ENCODE measurements at places on chromosomes 12 and 14. TPM values are rescaled to one million over a fixed set of nuclear protein-coding genes. Genes with fewer than 3 reads are reported as not detected.
A peak's percentile ranks its signal among the peaks of the same experiment; 100 is the strongest.

The SERPINA10 gene
- total RNA-seq: 0.19 TPM

DNA sequence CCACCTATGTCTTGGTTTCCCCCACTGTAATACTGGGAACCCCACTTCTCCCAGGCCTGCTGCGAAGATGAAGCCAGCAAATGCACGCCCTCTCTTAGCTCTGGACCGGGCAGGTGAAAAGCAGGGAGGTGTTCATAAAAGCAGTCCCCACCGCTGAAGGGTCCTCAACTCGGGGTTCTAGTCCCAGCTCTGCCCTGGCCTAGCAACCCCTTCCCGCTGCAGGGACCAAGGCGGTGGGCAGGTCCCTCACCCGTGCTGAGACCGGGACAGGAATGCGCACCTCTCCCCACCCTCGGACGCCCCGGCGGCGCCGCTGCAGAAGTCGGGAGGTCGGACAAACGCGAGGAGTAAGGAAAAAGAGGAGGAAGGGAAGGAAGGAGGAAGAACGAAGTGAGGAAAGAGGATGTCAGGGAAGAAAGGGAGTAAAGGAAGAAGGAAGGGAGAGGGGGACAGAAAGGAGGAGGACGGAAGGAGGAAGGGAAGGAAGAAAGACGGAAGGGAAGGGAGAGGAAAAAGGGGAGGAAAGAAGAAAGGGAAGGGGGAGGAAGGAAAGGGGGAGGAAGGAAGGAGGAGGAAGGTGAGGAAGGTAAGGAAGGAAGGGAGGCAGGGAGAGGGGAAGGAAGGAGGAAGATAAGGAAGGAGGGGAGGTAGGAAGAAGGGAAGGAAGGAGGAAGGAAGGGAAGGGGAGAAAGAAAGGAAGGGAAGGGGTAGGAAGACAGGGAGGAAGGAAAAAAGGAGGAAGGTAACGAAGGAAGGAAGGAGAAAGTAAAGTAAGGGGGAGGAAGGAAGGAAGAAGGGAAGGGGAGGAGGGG lies 701 bp downstream of the SPRING1 start:
- H3K27ac ChIP-seq: no peak overlapping the region
- H3K4me1 ChIP-seq: peaks cover 6% of the 10 kb centered on the region
- H3K36me3 ChIP-seq: no peaks in the 10 kb centered on the region
- H3K27me3 ChIP-seq: no peaks in the 10 kb centered on the region
- H3K4me3 ChIP-seq: peak overlapping the region; percentile 57

- no peak overlapping the region for H3K4me3 ChIP-seq
- no peaks in the 10 kb centered on the region for H3K4me1 ChIP-seq
- no peak for DNase-seq
- no peaks in the 10 kb centered on the region for H3K27me3 ChIP-seq
- H3K27ac ChIP-seq: no peak overlapping the region
These were observed 18.7 kb downstream of the SSTR1 start for GRCh38 chr14:38226366-38226765.

GRCh38 chr12:19485240-19485639 lies 45.9 kb downstream of the AEBP2 start:
- no peaks in the 10 kb centered on the region for H3K36me3 ChIP-seq
- DNase-seq: no peak
- H3K27ac ChIP-seq: no peak overlapping the region
- no peak overlapping the region for H3K4me3 ChIP-seq

- no peaks in the 10 kb centered on the region for H3K36me3 ChIP-seq
- no peaks in the 10 kb centered on the region for H3K4me1 ChIP-seq
- H3K27ac ChIP-seq: no peak overlapping the region
- H3K27me3 ChIP-seq: no peaks in the 10 kb centered on the region
These were observed 143.1 kb downstream of the PRIMA1 start for GRCh38 chr14:93645200-93645599.

GRCh38 chr12:8913702-8914032 lies 642 bp upstream of the PHC1 start:
- H3K4me3 ChIP-seq: peak overlapping the region; percentile 49
- peaks cover 11% of the 10 kb centered on the region for H3K4me1 ChIP-seq
- H3K36me3 ChIP-seq: no peaks in the 10 kb centered on the region
- peak overlapping the region; percentile 58 for H3K27ac ChIP-seq

DNA sequence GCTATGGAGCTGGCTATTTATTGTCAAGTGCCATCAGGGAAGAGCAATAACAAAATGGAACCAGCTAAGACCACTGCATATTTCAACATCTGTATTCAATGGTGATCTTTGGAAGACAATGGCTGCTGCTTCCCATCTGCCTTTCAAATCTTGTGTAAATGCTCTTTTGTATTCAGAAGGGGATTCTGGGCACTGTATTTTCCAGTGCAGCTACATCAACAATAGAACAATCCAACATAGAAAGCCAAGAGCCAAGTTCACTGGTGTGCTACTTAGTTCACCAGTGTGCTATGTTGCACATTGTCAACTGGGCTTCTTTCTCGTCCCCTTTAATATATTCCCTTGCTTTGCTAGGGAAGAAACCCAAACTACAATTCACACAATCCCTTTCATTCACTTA lies 128.8 kb upstream of the OR4E1 start:
- no peaks in the 10 kb centered on the region for H3K27me3 ChIP-seq
- H3K36me3 ChIP-seq: no peaks in the 10 kb centered on the region
- no peak for DNase-seq
- no peak overlapping the region for H3K27ac ChIP-seq
- H3K4me3 ChIP-seq: no peak overlapping the region
- H3K4me1 ChIP-seq: no peaks in the 10 kb centered on the region

The ALG10 gene
- total RNA-seq: 2.8 TPM

The P2RX2 gene
- total RNA-seq: 0.37 TPM

DNA sequence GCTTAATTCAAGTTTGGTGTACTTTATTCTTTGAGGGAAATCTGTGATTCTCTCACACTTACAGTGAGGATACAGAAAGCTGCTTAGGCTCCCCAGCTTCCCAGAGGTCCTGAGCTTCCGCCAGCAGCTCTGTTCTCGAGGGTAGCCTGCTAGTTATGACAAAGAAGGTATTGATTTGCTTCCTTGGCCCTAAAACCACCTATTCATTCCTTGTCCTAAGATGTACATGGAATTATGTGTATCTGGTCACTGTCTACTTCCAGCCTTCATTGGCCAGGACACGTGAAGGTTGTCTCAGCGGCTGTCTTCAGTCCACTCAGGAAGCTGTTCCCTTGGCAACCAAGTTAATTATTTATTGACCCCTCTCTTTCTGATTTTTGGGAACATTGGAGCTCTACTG lies 55.7 kb downstream of the GALNT8 start:
- no peaks in the 10 kb centered on the region for H3K36me3 ChIP-seq
- no peak for DNase-seq
- no peak overlapping the region for H3K4me3 ChIP-seq
- H3K4me1 ChIP-seq: no peaks in the 10 kb centered on the region
- no peak overlapping the region for H3K27ac ChIP-seq

DNA sequence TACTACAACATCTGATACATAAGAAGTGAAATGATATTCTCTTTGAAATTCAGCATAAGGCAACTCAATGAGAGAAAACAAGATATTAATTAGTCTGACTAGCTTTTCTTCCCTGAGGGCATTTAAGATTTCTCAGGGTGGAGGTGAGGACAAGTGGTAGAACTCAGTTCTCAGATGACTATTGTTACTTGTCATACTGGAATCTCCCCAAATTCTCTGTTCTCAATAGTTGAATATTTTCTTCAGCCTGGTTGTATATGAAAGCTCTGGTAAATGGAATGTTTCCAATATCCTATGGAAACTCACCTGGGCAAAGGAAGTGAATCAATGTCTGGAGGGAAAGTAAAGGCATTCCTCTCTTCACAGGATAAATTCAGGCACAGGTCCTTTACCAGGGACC lies 18.2 kb upstream of the ITGA5 start:
- no peaks in the 10 kb centered on the region for H3K36me3 ChIP-seq
- no peak overlapping the region for H3K27ac ChIP-seq
- H3K4me1 ChIP-seq: no peaks in the 10 kb centered on the region
- no peak overlapping the region for H3K4me3 ChIP-seq
- DNase-seq: no peak

GRCh38 chr14:43872222-43872621 lies 634.9 kb downstream of the FSCB start:
- H3K4me3 ChIP-seq: no peak overlapping the region
- H3K27me3 ChIP-seq: no peaks in the 10 kb centered on the region
- H3K36me3 ChIP-seq: no peaks in the 10 kb centered on the region
- H3K27ac ChIP-seq: no peak overlapping the region
- peaks cover 11% of the 10 kb centered on the region for H3K4me1 ChIP-seq

GRCh38 chr12:30466093-30466585 lies 229.5 kb downstream of the IPO8 start:
- DNase-seq: no peak
- H3K27ac ChIP-seq: no peak overlapping the region
- H3K36me3 ChIP-seq: no peaks in the 10 kb centered on the region
- no peaks in the 10 kb centered on the region for H3K4me1 ChIP-seq

The MSI1 gene
- total RNA-seq: 4.0 TPM

DNA sequence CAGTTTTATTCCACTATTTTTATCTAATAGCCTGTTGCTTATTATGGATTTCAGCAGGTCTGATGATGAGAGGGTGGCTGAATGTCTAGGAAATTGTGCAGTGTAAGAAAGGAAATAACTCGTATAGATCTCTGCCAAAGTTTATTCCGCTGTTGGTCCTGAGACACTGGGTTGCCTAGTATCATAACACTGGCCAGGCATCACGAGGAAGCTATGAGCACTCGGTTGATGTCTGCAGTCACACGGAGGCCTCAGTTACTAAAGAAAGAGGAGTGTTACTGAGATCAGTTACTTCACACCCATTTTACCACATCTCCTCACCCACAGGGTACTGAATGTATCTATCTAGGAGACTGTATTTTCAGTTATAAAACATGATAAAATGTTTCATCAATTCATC lies 21.9 kb downstream of the BHLHE41 start:
- no peak overlapping the region for H3K27ac ChIP-seq
- H3K36me3 ChIP-seq: no peaks in the 10 kb centered on the region
- H3K4me1 ChIP-seq: peaks cover 9% of the 10 kb centered on the region
- H3K27me3 ChIP-seq: no peaks in the 10 kb centered on the region
- no peak for DNase-seq

- H3K27me3 ChIP-seq: no peaks in the 10 kb centered on the region
- H3K27ac ChIP-seq: peak within 1 kb of the TSS; percentile 85
- peak within 1 kb of the TSS; percentile 81 for H3K4me3 ChIP-seq
- DNase-seq: peak; percentile 80
- H3K4me1 ChIP-seq: no peaks in the 10 kb centered on the region
These were observed at the start of gene RASSF8 for GRCh38 chr12:25958428-25959070. TSS of gene RASSF8 (plus strand) at chr12:25958682. CDS start at chr12:26055344, 96,662 bp downstream.

- no peak overlapping the region for H3K4me3 ChIP-seq
- no peaks in the 10 kb centered on the region for H3K4me1 ChIP-seq
- DNase-seq: no peak
- no peaks in the 10 kb centered on the region for H3K27me3 ChIP-seq
These were observed 138.8 kb upstream of the HMGA2 start for GRCh38 chr12:65685514-65685913.

DNA sequence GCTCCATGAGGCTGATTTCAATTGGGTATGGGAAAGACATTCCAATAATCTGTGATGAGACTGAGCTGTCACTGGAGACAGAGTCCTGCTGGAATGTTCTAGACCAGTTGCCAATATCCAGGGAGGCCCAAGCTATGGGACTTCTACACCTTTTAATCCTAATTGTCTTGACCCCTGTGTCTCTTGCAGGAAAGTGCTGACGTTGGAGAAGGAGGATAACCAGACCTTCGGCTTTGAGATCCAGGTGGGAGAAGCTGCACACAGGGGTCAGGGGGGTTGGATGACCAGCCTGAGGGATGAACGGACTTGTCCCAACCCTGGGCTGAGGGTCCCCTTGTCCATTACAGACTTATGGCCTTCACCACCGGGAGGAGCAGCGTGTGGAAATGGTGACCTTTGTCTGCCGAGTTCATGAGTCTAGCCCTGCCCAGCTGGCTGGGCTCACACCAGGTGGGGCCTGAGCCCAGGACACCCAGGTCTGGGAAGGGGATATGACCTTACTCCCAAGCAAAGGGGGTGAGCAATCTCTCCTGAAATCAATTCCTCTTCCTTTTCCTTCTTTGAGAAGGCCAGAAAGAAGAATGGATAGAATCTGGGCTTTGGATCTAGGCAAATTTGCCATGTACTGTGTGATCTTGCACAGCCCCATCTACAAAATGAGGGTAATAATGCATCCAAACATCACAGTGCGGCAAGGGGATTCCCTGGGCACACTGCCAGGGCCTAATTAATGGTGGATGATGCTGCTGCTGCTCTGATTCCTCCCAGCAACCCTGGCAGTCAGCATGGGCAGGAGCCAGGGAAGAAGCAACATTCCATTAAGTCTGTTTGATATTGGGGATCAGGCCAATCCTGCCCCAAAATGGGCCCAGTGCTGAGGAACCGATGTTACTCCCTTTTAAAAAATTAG lies 4.2 kb downstream of the TAMALIN start:
- no peaks in the 10 kb centered on the region for H3K4me1 ChIP-seq
- no peaks in the 10 kb centered on the region for H3K36me3 ChIP-seq
- H3K27me3 ChIP-seq: no peaks in the 10 kb centered on the region
- H3K4me3 ChIP-seq: no peak overlapping the region

GRCh38 chr12:66589095-66589494 lies 89.8 kb downstream of the GRIP1 start:
- H3K4me1 ChIP-seq: no peaks in the 10 kb centered on the region
- no peak overlapping the region for H3K4me3 ChIP-seq
- DNase-seq: no peak
- no peak overlapping the region for H3K27ac ChIP-seq
- H3K36me3 ChIP-seq: no peaks in the 10 kb centered on the region

- H3K27me3 ChIP-seq: no peaks in the 10 kb centered on the region
- H3K36me3 ChIP-seq: no peaks in the 10 kb centered on the region
- no peak overlapping the region for H3K27ac ChIP-seq
- no peak overlapping the region for H3K4me3 ChIP-seq
These were observed 53.1 kb upstream of the NAP1L1 start for GRCh38 chr12:76137606-76138005.

DNA sequence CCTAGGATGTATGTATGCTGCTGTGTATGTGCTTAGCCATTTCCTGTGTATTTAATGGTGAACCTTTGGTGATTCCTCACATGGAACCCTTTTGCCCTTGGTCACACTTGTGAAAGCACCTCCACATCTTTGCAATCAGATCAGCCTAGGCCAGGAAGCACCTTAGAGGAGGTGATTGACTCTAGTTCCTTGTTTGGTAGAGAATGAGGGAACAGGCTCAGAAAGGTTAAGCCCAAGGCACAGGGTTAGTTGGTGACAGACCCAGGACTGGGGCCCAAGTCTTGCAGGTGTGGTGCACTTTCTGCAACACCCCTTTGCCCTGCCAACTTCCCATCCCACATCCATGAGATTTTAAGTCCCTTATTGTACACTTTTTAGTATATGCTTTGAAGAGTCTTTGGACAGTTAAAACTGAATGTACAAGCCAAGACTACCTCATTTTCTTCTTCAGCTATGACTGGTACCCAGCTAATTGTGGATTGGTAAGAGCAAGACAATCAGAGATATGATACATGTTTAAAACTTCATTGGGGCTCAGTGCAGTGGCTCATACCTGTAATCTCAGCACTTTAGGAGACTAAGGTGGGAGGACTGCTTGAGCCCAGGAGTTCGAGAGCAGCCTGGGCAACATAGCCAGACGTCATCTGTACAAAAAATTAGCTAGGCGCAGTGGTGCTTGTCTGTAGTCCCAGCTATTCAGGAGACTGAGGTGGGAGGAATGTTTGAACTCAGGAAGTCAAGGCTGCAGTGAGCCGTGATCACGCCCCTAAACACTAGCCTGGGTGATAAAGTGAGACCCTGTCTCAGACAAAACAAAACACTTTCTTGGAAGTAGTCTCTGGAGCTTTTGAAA lies 71.1 kb downstream of the RASSF3 start:
- no peaks in the 10 kb centered on the region for H3K27me3 ChIP-seq
- H3K4me1 ChIP-seq: peaks cover 21% of the 10 kb centered on the region
- no peak overlapping the region for H3K27ac ChIP-seq
- H3K36me3 ChIP-seq: no peaks in the 10 kb centered on the region

GRCh38 chr14:22887260-22887989 lies 4.4 kb downstream of the REM2 start:
- H3K27me3 ChIP-seq: no peaks in the 10 kb centered on the region
- H3K27ac ChIP-seq: peak overlapping the region; percentile 77
- DNase-seq: no peak
- peak overlapping the region; percentile 63 for H3K4me3 ChIP-seq
- no peaks in the 10 kb centered on the region for H3K36me3 ChIP-seq

Data from pancreas (tissue), 10 donors.